GM23248 (cell line): ENCODE measurements at places on chromosomes 16 and 17. TPM values are rescaled to one million over a fixed set of nuclear protein-coding genes. Genes with fewer than 3 reads are reported as not detected.

DNA sequence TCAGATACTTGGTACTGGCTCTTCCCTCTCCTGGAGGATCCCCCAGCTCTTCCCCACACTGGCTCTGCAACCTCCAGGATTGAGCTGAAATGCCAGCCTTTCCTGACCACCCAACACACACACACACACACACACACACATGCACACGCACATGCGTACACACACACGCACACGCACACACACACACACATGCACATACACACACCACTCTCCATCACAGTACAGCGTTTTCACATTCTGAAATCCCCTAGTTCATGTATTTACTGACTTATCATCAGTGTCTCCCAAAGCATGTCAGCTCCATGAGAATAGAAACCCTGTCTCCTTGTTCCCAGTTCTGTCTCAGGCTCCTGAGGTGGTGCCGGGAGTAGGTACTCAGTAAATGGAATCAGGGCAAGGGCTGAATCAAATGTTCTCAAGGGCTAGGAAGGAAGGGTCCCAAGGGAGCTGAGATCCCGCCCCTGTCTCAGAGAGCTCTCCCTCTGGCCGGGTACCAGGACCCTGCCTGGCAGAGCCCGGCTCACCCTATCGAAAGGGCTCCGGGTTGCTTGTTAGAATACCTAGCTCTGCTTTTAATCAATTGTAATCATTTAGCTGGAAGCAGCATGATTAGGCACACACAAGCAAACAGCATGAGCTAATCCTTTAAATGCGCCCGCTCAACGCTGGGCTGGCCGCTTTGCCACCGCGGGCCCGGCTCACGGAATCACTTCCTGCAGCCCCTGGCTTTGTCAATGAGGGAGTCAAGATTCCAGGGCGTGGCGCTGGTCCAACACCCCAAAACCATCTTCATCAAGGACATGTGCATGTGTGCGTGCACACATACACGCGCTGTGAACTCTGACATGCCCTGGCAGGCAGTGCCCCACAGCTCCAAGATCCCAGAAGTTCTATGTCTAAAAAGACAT lies 140.7 kb downstream of the C16orf78 start:
- no peak for DNase-seq
- no peaks in the 10 kb centered on the region for H3K36me3 ChIP-seq
- no peak overlapping the region for H3K27ac ChIP-seq
- H3K4me3 ChIP-seq: no peak overlapping the region

PRSS21 gene
- not detected in 2 replicates for total RNA-seq

SAT2 gene
- 21.5 and 31.8 TPM in 2 replicates for total RNA-seq

TMEM235 gene
- not detected in 2 replicates for total RNA-seq

PIK3R5 gene
- total RNA-seq: 0.11 TPM in 1 of 2 replicates, not detected in the other

OR2C1 gene
- total RNA-seq: 0.51 TPM in 1 of 2 replicates, not detected in the other

NEUROD2 gene
- total RNA-seq: not detected in 2 replicates

TSPAN10 gene
- total RNA-seq: 2.6 and 3.9 TPM in 2 replicates
